Thoracic aorta (tissue), 2 donors: ENCODE measurements at places on chromosomes 16 and 17.

DNA sequence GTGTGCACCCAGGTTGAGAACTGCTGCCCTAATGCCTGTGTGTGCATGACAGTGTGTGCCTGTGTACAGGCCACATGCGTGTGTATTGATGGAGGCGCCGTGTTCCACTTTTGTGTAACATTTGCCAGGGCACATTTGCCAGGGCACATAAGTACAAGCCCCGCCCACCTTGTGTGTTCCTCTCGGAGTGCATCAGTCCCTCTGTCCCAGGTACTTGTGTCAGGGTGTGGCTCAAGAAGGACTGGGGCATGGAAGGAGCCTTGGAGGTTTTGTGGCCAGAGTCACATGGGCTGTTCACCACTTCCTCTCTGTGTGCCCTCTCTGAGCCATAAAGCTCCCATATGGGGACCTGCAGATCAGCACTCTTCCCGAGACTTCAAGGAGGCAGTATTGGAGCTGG is 73.9 kb downstream of the MRM1 start:
- no peak for DNase-seq

DNA sequence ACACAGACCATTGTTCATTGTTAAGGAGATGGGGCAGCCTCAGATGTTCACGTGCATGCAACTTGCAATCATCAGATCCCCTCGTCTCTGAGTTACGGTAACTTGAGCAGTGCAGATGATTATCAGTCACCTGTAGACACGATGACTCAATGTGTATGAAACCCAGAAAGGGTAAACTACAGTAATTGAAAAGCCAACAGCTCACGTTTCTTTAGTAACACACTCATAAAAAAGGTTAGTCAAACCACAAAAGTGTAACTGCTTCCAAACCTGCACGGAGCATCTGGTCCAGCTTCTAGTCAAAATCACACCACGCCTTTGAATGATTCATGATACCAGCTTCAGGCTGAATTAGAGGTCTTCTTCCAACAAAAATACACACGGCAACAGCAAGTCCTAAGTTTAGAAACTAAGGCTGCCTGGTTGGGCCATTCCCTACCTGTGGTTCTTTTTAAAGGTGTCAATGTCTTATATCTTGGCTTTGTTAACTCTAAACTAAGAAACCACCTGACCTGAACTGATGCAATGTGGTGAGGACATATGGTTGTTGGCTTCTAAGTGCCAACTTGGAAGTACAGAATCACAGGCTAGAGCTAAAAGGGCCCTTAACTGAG is 32.3 kb downstream of the GRB7 start:
- DNase-seq = no peak

GRCh38 chr16:87074641-87075318 is 242.4 kb downstream of the C16orf95 start:
- DNase-seq = no peak

- DNase-seq = no peak
Observed at GRCh38 chr16:12460064-12460392, 343.7 kb downstream of the CPPED1 start.

GRCh38 chr16:12425134-12425941 is 378.3 kb downstream of the CPPED1 start:
- no peak for DNase-seq

DNA sequence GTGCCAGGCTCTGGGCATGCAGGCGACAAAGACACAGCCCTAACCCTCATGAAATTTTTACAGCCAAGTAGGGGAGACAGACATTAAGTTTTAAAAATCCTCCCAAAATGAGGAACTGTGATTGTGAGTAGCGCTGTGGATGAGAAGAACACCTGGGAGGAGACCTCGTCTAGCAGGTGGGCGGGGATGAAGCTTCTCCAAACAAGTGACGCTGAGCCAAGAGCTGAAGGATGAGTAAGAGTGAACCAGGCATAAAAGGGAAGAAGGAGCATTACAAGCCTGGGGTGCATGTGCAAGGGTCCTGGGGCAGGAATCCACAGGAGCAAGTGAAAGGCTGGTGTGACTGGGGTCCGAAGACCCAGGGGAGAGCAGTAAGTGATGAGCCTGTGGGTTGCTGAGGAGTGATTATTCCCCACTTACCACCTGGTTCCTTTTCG is 149.4 kb upstream of the HS3ST2 start:
- no peak for DNase-seq

- no peak for DNase-seq
Observed at GRCh38 chr17:42702446-42702845, 20.1 kb downstream of the CNTNAP1 start.

DNA sequence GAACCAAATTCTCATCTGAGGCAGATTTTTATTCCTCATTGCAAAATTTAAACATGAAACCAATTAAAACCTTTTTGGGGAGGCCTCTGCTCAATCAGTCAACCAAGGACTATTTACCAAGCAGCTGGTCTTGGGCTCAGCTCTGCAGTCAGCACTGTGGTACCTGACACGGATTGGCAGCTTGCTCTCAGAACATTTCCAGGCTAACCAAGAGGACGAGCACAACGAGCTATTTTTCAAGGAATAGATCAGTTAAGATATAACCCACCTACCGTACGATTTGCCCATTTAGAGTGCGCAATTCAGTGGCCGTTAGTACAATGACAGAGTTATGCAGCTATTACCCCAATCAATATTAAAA is 26.4 kb upstream of the KLHDC4 start:
- DNase-seq = no peak

DNA sequence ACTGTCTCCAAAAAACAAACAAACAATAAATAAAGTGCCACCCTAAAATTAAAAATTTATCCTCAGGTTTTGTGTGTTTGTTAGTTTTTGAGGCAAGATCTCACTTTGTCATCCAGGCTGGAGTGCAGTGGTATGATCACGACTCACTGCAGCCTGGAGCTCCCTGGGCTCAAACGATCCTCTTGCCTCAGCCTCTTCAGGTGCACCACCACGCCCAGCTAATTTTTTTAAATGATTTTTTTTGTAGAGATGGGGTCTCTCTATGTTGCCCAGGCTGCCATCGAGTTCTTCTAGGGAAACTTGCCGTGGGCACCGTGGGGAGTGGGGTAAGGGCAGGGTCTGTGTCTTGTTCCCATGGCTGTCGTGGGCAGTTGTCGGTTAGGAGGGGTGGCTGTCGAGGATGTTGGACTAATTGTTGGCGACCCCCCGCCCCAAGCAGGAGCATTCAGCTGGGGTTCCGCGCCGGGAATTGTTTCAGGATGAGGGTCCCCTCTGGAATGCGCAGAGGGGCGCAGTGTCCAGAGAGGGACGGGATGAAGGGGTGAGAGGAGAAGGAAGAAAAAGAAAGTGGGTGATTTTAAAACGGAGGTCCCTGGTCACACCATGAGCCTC is 1.1 kb upstream of the RNF213 start:
- DNase-seq = no peak

GRCh38 chr17:82316651-82317393 is 586 bp downstream of the CD7 start:
- DNase-seq = no peak

DNA sequence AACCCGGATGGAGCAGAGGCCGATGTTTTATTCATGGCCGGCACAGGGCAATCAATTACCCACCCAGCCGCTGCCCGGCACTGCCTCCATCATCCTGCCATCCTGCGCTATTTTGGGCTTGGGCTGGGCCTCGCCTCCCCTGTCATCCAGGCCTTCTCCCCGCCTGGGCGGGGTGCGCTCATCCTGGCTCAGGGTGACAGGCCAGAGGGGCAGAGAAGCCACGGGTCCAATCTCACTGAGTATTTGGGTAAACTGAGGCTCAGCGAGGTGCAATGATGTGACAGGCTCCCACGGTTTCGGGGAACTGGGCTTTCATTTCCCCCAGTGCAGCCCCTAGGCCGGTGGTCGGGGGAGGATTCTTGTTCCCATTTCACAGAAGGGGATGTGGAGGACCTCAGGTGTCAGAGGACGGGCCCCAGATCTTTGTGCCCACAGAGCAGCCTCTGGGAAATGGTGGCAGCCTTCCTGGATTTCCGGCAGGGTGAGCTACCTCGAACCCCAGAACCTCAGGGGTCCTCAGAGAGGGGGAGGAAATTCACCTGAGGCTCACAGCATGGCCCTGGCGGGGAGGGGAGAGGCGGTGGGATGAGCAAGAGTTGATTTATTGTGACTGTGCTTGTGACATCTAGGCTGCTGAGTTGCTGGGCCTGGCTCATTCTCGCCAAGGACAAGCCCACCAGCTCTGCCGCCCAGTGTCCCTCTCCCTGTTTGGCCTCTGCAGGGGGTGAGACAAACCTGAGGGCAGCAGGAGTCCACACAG is 23.8 kb upstream of the KCNJ12 start:
- no peak for DNase-seq

DNA sequence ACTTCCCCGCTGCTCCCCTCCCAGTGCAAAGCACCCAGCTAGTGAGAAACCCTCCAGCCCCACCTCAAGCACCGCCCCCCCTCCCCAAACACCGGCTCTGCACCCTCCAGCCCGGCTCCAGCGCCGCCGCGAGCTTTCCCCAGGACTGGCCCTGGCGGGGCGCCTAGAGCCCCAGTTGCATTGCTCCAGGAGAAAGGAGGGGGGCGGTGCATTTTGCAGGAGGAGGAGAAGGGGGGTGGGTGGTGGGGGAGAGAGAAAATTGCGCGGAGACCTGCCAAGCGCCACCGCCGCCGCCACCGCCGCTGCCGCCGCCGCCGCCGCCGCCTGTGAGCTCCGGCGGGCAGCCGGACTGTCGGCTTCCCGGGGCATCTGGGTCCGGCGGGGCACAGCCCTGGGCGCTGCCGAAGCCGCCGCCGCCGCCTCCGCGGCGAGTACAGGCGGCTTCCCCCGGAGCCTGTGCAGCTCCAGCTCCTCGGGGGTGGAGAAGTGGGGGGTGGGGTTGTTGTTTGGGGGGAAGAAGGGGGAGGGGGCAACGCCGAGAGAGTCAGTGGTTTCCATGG is 333 bp upstream of the NOG start:
- no peak for DNase-seq

DNA sequence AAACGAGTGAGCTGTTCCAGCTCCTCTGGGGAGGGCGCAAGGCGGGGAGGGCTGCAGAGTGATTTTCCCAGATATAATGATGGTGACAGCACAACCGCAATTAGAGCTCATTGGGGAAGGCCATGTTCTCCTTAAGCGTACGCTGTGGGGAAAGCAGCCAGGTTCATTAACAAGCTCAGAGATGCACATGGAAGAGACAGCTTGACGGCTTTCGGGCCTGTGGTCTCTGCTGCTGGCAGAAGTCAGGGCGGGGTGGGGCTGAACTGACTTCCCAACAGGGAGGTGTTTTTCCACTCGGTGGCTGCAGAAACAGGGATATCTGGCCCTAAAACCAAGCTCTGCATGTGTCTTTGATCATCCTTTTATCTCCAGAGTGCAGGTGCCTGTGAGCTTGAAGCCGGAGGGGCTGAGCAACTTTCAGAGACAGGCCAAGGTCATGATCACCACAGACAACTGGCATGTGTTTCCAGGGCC is 24.0 kb upstream of the CACNG1 start:
- DNase-seq = no peak

DNA sequence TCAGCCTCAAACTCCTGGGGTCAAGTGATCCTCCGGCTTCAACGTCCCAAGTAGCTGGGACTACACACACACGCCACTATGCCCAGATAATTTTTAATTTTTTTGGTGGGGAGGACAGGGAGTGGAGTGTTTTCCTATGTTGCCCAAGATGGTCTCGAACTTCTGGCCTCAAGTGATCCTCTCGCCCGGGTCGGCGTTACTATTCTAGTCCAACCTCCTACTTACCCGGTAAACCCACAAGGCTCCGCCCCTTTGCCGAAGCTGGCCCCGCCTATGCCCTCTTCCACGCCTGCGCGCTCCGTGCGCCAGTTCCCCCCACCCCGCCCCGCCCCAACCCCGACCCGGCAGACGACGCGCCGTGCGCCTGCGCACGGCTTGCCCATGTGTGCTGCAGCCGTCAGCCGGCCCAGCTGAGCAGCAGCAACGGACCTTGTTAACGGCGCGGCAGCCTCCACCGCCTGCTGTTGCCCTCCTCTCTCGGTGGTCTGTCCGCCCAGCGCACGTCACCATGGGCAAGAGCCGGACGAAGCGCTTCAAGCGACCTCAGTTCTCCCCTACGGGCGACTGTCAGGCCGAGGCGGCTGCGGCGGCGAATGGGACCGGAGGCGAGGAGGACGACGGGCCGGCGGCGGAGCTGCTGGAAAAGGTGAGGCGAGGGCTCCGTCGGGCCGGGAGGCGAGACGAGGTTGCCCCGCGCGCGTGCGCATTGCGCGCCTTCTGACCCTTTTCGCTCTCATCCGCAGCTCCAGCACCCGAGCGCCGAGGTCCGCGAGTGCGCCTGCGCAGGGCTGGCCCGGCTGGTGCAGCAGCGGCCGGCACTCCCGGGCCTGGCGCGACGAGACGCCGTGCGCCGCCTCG is at the start of gene HEATR3:
TSS of gene HEATR3 (plus strand) at position 347 of the 858 bp plus-strand sequence. CDS start at position 509, 162 bp downstream.
- peak; percentile 64 for DNase-seq

GRCh38 chr17:863880-864279 is 81.7 kb downstream of the MRM3 start:
- DNase-seq = no peak

DNA sequence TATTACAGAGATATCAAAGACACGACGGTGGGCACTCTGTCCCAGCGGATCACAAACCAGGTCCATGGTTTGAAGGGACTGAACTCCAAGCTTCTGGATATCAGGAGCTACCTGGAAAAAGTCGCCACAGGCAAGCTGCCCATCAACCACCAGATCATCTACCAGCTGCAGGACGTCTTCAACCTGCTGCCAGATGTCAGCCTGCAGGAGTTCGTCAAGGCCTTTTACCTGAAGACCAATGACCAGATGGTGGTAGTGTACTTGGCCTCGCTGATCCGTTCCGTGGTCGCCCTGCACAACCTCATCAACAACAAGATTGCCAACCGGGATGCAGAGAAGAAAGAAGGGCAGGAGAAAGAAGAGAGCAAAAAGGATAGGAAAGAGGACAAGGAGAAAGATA is 8.7 kb downstream of the PSMD7 start:
- DNase-seq = no peak

DNA sequence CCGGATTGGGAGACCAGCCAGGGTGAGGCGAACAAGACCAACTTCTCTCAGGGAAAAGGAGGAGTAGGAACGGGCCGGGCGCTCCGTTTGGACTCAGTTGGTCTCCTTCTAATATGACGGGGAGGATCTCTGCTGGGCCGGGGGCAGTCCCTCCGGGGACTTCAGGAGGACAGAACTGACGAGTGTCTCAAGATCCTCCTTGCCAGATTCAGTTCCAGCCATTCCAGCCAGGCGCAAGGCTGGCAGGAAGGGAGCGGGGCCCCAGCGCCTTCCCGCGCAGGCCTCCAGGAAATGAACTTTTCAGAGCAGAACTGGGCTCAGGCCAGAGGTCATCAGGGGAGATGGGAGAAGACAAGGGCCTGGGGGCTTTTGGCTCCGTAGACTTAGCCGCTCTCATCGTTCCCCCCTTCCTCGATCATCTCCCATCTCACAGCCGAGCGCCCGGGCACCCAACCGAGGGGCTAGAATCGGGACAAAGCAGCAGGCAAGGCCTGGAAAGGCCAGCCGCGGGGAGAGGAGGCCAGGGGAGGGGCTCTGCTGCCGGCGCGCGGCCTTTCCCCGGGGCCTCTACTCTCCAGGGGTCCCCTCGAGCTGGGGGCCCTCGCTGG is 1.6 kb downstream of the ZNF423 start:
- DNase-seq = no peak

GRCh38 chr16:49910541-49911071 is 54.7 kb upstream of the ZNF423 start:
- DNase-seq = no peak

- DNase-seq = no peak
Observed at GRCh38 chr16:10805334-10805733, 13.3 kb downstream of the TVP23A start.
